ENCODE measurements at places on chromosomes 2 and 18.

DNA sequence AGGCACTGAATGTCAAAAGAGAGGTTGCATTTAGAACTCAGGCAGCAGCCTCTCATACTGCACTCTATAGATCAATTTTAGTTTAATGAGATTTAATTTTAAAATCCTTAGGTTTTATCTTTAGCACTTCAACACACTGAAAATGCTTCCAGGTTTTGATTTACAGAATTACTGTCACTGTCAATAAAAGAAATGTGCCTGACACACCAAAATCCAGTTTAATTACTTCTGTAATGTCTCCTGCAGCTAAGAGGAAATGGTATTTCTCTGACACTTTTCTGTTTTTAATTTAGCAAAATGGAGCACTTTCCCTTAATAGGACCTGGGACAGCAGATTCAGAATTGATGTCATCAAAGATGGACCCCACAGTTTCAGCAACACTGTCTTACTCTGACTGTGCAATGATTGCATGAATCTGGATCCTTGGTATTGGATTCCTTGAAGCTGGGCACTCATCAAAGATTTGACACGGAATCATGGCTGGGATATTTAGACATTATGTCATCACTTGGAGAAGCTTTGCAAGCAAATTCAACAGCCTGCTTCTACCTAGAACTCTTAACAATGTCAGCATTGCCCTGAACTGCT, 576.5 kb downstream of the NRXN1 start:
- DNase-seq = no peak

DNA sequence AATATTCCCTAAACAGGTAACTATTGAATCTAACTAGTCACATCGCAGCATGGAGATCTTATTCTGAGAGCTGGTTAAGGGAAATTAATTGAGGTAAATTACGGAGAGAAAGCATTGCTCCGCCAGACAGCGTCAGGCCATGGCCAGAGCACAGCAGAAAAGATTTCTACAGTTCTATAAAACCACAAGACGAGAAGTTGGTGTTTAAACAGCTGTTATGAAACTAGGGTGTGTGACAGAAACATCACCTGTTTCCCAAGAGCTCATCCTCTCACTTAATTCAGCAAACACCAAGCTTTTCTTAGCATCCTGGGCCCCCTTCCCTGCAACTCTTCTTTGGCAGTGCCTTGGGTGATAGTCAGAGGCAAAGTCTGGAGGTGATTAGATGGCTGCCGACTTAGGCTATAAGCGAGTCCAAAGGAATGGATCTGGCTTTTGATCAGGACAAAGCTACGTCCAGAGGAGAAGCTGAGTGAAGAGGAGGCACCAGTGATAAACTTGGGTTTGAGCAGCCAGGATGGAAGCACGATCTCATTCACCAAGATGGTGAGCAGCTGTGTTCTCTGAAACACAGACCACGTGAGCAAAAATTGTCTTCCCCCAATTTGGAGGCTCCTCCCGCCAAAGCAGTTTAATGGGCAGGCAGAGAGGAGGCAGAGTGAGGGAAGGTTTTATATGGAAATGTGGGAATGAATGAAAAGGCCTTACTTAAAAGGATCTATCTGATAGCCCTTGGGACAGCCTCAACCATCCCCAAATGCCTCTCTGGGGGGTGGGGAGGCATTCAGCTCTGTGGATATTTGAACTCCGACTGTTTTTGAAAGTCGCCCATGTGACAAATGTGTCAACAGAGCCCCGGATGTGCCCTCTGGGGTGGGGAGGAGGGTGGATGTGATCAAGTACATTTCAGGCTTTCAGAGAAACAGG, 57.8 kb downstream of the PKDCC start:
- DNase-seq = peak; percentile 91

- no peak for DNase-seq
These were observed 671.4 kb downstream of the MBD2 start for GRCh38 chr18:53553030-53553429.

- DNase-seq = peak; percentile 50
These were observed 21.4 kb upstream of the HAAO start for GRCh38 chr2:42813763-42814162.

DNA sequence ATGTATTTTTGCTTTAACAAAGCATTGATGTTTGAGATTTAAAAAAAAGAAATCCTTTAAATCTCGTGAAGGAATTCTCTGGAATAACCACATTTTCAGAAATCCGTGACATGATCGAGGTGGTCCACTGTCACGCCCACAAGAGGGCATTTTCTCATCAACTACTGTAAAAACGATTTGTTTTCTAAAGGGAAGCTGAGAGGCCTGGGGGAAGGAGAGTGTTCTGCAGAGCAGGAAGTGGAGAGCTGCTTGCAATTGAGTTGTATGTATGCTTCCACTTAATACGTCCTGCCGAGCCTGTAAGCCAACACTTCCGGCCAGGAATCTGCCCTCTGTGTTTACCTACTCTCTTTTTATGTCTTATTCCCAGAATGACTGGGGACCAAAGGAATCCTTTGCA, 19.4 kb downstream of the KLHL29 start:
- peak; percentile 42 for DNase-seq

- DNase-seq = no peak
These were observed 6.5 kb upstream of the KCNF1 start for GRCh38 chr2:10905006-10905861.

DNA sequence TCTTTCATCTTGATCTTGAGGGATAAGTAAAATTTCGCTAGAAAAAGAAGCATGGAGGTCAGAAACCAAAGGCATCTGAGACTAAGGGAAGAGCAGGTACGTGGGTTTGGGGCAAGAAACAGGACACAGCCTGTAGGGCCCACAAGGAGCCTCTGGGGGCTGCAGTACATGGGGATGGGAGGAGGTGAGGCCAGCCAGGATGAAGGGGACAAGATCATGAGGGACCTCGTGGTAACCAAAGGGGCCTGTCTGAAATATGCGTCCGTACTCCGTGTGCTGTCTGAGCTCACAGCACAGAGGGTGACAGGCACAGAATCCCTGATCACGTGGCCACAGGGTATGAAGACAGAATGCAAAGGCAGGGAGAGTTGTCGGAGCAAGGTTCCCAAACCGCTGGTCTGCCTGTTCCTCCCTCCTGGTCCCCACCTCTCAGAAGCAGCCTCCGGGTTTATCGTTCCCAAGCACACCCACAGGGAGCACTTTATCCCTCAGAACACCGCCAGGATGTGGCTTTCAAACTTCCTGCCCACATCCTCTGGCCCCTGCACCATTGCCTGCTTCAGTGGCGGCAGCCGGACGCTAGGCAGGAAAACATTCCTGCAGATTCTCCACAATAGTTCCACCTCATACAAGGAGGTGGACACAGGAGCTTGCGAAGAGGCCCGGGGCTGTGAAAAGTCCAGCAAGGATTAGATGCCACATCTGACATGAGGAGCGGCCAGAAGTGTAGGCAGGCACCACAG, 12.0 kb downstream of the TMEM163 start:
- peak; percentile 13 for DNase-seq

- DNase-seq = no peak
These were observed 33.3 kb upstream of the E2F6 start for GRCh38 chr2:11499081-11499743.

- DNase-seq = peak; percentile 13
These were observed 5.6 kb downstream of the QPCT start for GRCh38 chr2:37350034-37350433.

GRCh38 chr2:56014046-56014730, 90.6 kb upstream of the EFEMP1 start:
- no peak for DNase-seq

GRCh38 chr18:52287151-52287550, 52.8 kb upstream of the DCC start:
- no peak for DNase-seq

DNA sequence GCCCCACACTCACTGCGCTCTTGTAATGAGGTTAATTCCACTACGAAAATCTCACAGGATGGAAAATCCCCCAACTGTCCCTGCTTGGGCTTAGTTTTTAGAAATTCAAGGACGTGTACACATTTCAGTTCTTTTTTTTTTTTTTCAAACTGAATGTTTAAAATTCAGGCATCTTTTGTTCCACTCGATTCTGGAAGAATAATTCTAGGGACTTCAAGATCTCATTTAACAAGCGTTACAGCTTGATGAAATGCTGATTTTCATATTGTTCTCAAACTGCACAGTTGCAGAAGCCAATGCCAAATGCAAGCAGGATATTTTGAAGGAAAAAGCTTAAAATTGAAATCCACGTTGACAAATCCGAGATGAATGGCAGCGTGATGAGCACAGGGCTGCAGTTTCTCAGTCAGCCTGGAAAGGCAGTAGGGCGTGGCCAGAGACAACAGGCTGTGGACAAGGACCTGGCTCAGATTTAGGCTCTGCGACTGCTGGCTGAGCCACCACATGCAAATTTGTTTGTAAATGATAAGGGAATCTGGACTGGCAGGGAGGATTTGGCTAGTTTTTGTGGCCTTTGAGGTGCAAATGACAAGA, 128.1 kb upstream of the MYCN start:
- DNase-seq = no peak

DNA sequence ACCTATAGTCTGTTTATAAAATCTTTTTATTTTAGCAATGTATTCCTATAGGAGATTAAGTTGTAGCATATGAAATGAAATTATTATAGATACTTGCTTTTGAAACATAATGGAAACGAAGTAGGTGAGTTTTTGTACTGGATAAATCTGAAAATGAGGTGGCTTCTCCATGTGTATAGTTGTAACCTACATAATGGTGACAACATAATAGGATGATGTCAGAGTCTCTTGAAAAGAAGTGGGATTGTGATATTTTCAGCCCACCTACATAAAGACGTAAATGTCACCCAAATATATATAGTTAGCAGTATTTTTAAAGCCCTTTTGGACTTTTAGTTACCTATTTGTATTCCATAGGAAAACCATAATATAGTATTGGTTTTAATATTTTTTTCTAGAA, 34.8 kb downstream of the FAM171B start:
- DNase-seq = no peak

GRCh38 chr2:15149063-15149462, 412.1 kb downstream of the NBAS start:
- no peak for DNase-seq

DNA sequence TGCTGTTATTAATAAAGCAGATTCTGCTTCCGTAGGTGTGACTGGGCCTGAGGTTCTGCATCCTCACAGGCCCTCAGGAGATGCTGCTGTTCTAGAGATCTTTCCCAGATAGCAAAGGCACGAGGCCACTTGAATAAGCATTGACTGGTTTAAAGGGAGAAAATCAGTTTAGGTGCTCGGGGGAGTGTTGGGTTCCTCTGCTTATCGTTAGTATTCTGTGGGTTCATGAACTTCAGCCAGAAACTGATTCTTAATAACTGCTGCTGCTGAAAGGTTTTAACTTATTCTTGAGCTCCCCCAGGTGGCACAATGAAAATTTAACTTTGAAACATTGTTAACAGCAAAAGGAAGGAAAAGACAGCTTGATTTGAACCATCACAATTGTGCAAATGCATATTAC, 56.9 kb downstream of the ITGA6 start:
- DNase-seq = no peak

GRCh38 chr2:50476174-50476573, 555.8 kb downstream of the NRXN1 start:
- no peak for DNase-seq

- DNase-seq = no peak
These were observed 17.7 kb upstream of the HNRNPLL start for GRCh38 chr2:38620282-38620977.

DNA sequence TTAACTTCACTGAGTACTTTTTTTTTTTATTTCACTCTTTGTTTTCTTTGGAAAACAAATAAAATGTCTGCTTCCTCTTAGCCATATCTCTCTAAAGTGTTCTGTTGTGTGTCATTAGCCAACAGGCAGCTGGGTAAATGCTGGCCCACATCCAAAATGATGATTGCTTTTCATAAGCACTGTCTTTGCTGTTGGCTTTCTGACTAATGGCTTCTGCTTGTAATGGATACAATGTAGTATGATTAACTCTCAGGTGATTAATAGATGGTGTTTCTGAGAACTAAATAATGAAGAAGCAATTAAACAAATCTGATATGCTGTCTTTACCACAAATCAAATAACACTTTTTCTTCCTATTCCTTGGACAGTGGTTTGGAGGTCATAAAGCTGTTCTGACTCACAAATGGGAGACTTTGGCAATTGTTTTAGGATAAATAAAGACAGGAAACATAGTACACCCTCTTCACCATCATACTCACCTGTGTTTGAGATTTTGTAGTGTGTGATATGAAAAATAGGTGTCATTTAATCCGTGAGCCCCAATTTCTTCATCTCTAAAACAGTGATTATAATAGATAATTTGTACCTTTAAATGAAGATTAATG, 888.4 kb downstream of the TSN start:
- no peak for DNase-seq

- DNase-seq = no peak
These were observed 371.1 kb upstream of the NRP2 start for GRCh38 chr2:205311201-205311600.

DNA sequence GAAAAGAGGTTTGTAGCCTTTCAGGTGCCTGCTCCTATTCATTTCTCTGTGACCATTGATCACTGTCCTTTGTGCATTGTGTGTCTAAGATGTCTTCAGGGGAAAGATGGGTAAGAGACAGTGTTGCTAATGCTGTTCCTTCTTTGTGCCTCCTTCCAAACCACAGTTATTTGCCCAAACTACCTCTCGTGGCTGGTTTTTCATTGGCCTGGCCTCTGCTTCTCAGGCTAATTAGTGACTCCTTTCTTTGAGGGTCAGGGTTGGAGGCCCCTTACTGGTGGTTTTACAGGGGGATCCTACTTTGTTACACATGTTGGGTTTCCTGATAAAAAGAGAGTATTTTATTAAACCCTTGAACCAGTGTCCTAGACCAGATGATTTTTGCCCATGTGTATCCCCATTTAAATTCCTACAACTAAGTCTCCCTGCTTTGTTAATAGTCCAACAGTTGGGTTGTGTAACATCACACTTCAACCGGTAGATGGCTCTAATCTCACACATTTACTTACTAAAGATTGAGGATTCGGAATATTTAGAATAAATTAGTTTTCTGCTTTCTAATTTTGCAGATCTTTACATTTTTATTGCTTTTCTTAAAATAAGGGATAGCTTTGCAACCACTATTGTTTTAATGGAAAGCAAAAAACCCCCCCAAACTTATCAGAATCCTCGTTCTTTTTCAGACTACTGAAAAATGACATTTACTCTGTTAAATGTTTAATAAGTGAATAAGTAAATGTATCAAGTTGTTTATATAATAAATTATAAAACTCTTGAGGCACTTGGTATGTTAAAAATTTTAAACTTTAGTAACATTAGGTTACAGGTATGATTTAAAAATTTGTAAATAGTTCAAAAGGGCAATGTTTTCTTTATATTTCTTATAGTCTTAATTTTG, 2.4 kb downstream of the MARS2 start:
- DNase-seq = peak; percentile 50

DNA sequence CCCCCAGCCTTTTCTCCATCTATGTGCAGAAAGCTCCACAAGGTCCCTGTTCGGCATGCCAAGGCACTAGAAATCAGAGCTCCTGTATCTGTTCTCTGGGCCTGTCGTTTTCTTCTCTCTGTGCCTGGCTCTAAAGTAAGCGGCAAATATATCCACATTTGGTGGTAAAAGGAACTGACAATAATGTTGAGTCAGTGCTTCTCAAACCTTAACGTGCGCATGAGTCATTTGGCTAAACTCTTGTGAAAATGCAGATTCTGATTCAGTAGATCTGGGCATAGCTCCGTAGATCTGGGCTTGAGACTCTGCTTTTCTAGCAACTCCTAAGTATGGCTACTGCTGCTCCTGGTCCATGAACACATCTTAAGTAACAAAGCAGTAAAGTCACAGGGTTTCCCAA, 16.5 kb upstream of the ACSL3 start:
- peak; percentile 95 for DNase-seq

All from inflammatory macrophage treated with lipopolysaccharide for 4 hours (primary cell).